ENCODE measurements at places on chromosomes 6 and 20.

GRCh38 chr6:91098006-91098405 lies 511.1 kb upstream of the MAP3K7 start:
- DNase-seq, result no peak

DNA sequence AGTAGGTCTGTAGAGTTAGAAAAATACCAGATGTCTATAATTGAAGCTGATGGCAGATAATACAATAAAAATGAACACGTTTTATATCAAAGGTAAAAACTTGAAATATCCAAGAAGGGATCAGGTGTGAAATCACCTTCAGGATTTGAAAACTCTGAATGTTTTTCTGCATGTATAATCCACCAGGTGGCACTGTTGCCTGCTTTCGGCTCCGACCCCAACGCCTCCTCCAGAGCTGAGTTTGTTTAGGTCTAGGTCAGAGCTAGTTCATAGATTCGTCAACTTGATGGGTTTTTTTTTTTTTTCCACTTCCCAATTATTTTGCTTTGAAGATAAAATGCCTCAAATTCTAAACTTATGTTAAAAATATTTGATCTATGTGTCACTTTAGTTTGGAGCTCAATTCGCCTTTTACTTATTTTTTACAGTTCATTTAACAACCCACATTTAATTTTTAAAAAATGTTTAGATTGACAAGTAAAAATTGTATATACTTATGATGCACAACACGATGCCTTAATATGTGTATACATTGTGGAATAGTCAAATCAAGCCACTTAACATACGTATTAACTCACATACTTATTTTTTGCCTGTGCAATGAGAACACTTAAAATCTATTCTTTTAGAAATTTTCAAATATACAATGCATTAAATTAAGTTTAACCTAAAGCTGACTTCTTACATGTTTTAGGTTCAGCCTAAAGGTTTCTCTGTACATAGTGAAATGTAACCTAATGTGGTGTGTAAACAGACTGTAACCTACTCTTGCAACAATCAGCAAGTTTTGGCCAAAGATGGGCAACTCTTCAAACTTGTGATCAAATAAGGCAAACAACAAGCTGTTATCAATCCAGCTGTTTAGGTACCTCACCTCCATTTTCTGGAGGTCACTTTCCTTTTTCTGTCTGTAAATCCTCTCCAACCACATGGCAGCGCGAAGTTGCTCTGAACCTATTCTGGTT lies 39.4 kb upstream of the ENPP4 start:
- no peak for DNase-seq

DNA sequence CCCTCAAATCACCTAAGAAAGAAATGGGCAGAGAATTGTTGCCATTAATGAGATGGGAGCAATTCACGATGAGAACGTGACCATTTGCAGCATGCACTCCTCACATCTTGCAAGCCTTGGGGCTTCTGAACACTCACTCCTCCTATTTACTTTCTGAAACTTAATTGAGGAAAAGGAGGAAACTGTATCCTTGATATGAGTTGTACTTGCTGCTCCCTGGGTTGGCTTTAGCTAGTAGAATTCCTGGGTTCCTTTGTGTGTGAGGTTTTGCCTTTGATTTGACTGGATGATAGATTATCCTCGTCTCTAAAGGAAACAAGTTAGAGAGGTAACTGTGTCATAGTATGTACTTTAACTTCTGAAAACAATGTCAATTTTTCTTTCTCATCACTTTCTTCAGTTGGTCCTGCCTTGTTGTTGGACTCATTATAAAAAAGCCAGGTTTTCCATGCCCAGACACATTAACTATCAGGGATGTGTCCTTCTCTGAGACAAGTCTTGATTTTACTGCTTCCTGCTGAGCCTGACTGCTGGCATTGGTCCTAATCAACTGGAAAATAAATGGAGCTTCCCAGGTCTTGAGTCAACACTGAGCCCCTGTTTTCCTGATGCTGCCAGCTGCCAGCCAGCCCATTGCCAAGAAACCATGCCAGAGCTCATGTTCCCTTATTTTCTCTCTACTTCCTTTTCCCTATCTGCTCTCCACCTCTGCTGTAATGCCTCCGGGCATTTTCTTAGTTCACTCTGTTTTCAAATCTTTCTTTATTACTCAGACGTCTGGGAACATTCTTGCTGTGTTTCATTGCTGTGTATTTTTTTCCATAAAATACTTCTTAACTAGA lies 6.0 kb upstream of the MRAP2 start:
- DNase-seq, result no peak

- DNase-seq, result no peak
Observed at GRCh38 chr6:112842330-112842685, 495.2 kb downstream of the RFPL4B start.

- no peak for DNase-seq
Observed at GRCh38 chr6:25297039-25297441, 17.9 kb downstream of the CARMIL1 start.

- DNase-seq, result no peak
Observed at GRCh38 chr6:43682724-43683429, 4.7 kb downstream of the MRPS18A start.

DNA sequence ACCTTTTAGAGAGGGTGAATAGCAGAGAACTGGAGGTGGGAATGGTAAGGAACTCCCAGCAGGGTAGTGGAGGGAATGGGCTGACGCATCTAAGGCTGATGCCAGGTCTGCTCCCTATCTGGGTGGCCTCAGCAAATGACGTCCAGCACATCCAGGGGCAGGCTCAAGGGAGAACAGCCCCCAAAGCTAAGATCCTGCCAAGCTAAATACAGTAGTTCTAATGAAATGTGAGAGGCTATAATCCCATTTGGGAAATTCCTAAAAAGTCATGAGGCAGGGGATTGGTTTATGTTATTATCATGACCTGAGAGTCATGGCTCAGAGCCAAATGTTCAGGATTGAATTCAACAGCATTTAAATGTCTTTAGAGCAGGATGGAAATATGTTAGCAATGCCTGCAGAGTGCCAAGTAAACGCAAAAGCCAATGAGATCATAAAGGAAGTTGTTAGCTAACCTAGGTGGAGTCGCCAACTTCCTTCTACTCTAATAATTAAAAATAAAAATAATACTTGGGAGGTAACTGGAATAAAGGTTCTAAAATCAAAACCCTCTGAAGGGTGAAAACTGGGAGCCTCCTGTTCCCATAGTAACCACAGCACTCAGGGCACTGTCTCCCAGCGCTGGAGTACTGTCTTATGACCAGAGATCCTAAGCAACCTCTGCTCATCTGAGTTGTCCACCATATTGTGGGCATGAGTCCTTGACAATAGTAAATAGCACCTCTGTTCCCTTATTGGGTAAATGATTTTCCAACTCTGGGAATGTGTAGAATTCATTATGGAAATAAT lies 34.8 kb downstream of the IYD start:
- no peak for DNase-seq

DNA sequence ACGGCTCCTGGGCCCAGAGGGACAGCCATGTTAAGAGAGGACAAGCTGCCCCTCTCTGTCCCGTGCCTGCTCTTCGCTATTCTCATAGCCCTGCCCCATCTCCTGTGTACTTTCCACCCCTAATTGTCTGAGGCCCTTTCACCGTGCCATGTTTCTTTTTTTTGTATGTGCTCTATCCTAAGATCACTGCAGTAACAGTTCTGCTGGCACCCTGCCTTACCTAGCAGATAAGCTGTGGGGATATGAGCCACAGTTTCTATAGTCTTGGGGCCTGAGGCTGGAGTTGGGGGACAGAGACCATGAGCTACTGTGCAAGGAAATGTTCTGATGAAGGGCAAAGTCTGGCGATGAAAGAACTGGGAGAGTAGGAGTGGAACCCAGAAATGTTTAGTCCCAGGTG lies 269.5 kb upstream of the CITED2 start:
- no peak for DNase-seq

Measured in esophagus muscularis mucosa (tissue), 4 donors.